ENCODE measurements at places on chromosomes 6 and 20.

DNA sequence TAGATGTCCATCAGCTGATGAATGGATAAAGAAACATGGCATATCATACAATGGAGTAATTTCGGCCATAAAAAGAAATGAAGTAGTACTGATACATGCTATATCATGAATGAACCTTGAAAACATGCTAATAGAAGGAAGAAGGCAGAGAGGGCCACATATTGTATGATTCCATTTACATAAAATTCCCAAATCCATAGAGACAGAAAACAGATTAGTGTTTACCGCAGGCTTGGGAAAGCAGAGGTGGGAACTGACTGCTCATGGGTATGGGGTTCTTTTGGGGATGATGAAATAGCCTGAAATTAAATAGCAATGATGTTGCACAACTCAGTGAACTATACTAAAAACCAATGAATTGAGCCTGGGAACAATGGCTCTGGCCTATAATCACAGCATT, 58.3 kb downstream of the SERAC1 start:
- DNase-seq = no peak

DNA sequence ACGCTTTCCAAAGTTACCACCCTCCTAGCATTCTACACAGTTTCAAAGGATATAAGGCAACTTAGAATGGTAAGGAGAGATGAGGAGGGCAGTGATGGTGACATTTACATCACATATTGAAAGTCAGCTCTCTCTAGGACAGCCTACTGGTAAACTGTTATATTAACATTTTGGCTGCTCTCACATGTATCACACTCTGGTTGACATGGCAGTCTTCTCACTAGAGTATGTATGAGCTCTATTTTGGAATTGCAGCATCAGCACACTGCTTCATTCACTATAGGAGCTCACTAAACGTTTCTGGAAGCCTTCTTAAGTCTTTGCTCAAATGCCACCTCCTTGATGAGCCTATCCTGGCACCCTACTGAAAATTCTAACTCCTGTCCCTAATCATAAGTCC, 135.7 kb upstream of the ENPP5 start:
- DNase-seq = no peak

- no peak for DNase-seq
These were observed 10.5 kb upstream of the TXNDC5 start for GRCh38 chr6:7921046-7921445.

DNA sequence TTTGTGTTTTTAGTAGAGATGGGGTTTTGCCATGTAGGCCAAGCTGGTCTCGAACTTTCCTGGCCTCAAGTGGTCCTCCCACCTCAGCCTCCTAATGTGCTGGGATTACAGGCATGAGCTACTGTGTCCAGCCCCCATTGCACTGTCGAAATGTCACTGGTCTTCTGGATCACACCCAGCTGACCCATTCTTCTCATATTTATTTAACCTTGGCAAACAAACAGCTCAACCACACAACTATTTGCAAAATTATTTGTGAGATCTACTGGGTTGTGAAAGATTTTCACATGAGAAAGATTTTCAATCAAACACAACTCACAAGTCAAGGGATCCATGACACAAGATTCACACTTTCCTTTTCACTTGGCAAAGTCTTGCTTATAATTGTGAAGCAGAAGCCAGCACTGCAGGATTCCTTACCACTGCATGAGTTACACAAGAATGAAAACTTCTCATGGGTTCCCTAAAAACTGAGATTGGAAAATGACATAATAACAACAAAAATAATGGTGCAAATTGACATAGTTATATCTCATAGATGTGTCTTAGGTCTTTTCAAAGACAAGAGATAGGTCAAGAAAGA, 2.0 kb upstream of the CST9L start:
- DNase-seq = no peak

- DNase-seq = no peak
These were observed 106.1 kb upstream of the CITED2 start for GRCh38 chr6:139480356-139481165.

DNA sequence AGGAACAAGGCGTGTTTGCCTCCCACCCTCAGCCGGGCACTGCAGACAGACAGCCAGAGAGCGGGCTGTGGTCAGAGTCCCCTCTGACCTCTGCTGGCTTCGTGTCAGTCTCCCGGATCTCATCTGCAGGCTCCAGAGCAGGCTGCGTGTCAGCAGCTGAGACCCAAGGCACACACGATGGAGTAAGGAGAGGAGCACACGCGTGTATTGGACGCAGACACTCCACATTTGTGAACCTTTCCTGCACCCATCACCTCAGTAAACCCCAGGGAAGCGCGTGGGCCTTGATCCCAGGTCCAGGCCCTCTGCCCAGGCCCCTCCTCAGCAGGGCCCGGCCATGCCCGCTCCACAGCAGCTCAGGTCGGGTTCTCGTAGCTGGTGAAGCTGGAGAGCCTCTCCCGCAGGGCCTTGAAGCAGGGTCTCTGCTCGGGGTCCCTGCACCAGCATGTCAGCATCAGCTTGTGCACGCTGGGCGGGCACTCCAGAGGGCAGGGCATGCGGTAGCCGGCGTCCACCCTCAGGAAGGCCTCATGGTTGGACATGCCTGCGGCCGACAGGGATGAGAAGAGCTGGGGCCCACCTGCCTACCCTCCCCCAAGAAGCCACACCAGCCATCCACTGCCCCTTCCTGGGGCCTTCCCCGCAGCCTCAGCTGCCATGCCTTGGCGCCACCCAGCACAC, 7.9 kb downstream of the PTK6 start:
- DNase-seq = peak; percentile 1

DNA sequence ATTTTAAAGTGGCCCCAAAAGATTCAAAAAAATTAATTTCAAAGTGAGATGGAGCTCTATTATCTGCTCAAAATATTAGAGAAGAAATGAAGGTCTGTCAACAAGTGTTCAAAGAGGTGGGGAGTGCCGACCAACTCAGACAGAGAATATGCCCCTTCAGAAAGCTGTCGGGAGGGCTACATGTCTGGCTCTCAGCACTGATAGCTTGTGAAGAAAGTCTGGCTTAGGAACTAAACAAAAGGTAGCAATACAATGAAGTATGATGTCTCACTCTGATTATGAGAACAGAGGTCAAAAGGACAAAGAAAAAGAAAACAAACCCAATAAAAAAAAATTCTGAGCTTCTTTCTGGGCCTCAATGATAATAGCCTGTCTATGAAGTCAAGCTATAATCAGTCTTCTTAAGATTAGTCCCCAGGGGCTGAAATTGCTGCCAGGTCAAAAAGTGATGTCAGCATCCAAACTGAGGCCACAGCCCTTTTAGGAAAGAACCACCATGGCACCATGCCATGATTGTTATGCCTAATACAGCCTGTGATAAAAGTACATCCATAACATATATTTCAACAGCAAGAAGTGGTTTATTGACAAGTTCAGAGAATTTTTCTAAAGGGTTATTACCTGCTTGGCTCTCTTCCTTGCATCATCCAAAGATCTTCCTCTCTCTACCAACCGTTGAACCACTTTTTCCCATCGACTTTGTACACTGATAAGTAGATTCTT, 150.9 kb downstream of the DST start:
- DNase-seq = peak; percentile 52
